ENCODE measurements at places on chromosomes 2 and 18.

DNA sequence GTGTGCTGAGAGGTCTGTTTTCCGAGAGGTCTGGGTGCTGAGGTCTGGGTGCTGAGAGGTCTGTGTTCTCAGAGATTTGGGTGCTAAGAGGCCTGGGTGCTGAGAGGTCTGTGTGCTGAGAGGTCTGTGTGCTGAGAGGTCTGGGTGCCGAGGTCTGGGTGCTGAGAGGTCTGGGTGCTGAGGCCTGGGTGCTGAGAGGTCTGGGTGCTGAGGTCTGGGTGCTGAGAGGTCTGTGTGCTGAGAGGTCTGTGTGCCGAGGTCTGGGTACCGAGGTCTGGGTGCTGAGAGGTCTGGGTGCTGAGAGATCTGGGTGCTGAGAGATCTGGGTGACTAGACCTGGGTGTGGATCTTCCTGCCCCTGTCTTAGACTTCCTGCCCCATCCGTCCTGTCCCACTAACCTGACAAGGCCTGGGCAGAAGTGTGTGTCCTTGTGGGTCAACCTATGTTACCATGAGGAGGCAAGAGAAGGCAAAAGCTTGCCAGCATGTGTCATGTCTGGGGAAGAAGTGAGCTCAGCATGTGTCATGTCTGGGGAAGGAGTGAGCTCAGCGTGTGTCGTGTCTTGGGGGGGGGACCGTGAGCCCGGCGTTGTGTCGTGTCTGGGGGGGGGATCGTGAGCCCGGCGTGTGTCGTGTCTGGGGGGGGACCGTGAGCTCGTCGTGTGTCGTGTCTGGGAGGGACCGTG lies 69.3 kb downstream of the KCNG2 start:
- no peak for DNase-seq

GRCh38 chr2:38613849-38614213 lies 11.1 kb upstream of the HNRNPLL start:
- DNase-seq = no peak

DNA sequence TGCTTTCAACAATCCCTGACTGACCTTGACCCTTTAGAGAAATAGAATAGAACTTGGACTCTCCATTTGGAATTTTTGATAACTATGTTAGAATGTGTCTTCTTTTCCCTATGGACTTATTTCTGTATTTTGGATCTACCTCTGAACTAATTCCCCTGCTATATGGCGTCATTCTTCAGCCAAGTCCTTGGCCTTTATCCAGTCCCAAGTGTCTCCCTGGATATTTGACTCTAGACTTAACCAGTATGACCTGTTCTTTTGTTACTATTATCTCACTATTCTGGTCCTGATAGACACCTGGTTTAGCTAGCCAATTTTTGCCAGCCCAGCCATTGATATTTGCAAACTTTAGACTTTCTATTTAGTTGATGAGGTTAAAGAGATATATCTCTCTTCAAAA lies 186.8 kb downstream of the KCNS3 start:
- DNase-seq = no peak

DNA sequence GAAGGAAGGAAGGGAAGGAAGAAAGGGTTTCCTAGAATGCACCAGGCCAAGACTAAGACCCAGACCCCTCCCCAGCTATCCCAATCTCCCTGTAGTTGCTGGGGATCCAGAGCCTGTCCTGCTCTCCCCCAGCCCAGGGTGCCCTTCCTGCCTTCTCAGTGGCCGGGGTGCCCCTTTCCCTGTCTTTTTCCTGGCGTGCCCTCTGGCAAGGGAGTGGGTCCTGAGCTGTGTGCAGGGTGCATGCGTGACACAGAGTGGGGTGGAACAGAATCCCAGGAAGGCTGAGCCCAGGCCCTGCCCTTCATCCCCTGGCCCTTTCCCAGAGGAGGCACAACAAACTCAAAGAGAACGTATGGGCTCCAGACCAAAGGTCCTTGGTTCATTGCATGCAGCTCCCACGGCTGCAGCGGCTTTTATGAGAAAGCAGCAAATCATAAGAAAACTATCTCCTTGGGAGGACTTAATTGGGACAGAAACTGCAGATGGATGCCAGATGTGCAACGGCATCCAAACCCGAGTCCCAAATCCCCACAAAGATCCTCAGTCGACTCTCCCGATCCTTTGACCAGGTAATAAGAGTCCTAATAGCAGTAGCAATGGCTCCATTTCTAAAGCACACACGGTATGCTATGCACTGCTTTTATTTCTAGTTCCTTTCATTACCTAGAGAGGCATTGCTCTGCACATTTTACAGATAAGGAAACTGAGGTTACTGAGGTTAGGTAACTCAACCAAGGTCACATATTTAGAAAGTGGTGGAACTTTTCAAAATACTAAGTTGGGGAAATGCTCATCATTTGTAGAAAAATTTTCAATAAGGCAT lies 12.7 kb upstream of the ARID5A start:
- DNase-seq = no peak

GRCh38 chr18:48634491-48634890 lies 95.7 kb downstream of the CTIF start:
- no peak for DNase-seq

GRCh38 chr2:332592-332991 lies 44.7 kb upstream of the ALKAL2 start:
- DNase-seq = no peak

DNA sequence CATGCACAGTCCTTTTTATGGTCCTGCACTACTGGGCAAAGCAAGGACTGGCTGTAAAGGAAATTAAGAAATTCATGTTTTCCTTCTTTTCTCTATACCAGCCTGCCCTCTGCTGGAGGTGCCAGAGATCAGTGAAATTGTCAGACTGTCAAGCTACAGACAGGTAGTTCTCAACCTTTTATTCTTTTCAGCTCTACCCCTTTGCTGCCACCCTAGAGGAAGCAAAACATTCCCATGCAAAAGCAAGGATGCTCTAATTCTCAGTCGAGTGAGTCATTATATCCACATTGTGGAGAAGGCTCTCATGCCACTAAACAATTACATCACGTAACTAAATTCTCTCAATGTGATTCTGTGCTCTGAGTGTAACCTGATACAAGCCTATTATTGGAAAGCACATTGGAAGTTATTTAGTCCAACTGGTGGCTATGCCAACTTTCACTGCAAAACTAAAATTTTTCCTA lies 25.0 kb upstream of the RAPGEF4 start:
- no peak for DNase-seq

DNA sequence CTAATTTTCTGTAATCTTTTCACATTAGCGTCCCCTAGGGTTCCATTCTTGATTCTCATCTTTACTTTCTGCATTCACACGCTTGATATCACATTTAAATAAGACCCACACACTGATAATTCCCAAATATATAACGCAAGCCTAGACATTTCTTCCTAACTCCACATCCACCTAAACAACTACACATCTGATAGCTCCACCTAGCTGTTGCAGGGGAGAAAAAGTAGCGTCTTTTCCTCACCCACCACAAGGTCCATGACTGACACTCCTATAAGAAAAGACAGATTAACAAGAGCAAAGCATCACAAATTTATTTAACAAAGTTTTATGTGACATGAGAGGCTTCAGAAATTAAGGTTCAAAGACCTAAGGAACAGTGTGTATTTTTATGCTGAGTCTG lies 862.2 kb upstream of the DDX18 start:
- DNase-seq = no peak

DNA sequence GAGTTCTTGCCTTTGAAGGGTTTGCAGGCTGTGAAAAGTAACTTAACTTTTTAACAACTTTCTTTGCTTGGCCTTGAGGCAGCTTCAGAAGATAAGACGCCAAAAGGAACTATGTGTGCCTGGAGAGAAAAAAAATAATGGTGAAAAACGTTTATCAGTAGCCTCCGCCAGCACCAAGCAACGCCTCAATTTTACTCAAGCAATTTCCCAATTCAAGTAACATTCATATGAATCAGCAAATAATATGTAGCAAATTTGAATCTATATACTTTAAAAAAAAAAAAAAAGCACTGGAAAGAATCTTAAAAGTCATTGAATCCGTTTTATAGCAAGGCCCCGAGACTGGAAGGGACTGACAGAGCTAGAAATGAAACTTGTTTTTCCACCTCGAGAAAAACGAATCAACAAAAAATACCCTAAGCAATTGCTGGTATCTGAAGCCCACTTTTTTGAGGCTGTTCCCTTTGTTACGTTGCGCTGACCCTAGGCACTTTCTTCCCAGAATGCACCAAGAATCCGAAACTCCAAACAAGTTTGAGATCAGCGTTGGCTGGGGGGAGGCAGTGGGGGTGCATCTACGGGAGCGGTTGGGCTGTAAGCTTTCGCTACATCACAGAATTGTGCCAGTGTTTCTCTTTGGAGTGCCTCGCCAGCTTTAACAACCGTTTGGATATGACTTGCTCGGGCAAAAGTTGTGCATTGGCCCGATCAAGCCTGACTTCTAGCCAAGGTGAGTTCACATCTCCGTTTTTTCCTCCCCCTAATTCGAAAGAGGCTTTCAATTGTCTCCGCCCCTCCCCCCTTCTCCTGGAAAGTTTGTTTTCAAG lies 2.7 kb upstream of the TGIF1 start:
- DNase-seq = no peak

GRCh38 chr2:3229221-3229620 lies 148.4 kb downstream of the EIPR1 start:
- no peak for DNase-seq

DNA sequence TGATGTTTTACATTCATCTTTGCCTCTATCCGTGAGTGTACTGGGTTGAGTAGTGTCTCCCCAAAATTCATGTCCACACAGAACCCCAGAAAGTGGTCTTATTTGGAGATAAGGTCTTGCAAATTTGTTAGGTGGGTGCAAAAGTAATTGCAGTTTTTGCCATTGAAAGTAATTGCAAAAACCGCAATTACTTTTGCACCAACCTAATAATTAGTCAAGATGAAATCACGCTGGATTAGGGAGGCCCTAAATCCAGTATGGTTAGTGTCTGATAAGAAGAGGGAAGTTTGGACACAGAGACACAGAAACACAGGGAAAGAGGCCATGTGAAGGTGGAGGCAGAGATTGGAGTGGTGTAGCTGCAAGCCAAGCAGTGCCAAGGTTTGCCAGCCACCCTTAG lies 57.8 kb upstream of the SPRED2 start:
- no peak for DNase-seq

DNA sequence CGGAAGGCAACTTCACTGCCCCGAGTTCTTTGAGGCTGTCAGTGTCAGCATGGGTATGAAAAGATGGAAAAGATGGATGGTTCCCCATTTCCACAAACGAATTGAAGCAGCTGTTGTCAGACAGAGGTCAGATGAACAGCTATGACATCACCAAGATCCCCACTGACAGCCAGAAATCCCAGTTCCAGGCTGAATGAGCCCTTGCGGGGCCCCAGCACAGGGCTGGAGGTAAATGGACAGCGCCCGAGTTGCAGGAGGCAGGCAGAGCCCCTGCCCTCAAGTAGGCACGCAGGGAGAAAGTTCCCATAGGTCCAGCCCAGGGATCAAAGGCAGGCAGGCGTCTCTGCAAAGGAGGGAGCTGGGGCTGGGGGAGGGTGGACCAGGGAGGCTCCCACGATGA lies 169.5 kb upstream of the AGAP1 start:
- no peak for DNase-seq

DNA sequence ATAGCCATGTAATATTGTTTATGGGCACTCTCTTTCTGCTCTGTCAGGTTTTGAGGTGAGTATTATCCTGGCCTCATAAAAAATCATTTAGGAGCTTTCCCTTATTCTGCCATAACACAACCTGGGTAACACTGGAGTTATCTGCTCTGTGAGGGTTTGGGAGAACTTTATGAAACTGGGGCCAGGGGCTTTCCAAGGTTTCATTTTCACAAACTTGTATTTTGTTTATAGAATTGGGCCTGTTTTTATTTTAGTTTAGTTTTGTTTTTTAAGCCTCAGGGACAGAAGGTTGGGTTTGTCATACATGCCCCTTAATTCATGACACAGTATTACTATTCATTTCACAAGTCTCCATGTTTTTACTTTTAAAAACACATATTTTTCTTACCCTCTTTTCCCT lies 83.5 kb downstream of the IRS1 start:
- DNase-seq = no peak

DNA sequence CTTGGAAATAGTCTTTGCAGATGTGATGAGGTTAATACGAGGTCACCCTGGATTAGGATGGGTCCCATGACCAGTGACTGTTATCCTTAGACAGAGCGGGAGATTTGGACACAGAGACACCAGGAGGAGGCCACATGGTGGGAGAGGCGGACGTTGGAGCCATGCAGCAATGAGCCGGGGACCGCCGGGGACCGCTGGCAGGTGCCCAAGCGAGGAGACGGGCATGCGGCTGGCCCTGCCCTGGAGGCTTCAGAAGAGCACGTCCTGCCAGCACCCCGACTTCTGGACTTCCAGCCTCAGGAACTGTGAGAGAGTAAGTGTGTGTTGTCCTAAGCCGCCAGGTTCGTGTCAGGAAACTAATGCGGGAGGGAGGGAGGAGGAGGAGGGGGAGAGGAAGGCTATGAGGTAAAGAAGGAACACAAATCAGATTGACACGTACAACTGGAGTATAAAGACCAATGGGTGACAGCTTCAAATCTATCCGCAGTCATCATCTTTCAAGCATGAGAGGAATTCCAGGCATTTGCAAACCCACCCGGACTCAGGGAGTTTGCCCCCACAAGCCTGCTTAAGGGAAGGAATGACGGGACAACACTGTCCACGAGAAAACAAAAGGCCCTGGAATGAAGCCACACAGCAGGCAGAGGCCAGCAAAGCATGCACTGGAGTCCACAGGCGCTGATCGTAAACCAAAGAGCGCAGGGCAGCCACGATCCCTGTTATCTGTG lies 11.6 kb upstream of the BOK start:
- no peak for DNase-seq

GRCh38 chr2:175135862-175136261 lies 32.1 kb downstream of the ATF2 start:
- no peak for DNase-seq

DNA sequence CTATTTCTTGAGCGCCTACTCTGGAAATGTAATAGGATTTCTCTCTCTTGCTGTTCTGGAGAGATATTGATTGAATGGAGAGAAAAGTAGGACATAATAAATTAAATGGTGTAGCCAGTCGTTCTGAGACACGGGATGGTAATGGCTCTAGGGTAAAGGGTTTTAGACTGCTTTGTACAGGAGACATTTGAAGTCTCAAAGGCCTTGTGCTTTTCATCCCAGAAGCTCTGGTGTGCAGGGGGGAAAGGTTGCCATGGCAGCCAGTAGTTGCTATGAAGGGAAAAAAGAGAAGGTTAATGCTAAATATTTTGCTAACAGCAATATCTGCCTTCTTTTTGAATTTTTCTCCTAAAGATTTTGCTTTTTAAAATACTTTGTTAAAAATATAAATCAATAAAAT lies 359.3 kb downstream of the RIT2 start:
- no peak for DNase-seq

GRCh38 chr2:196322973-196323810 lies 151.8 kb upstream of the STK17B start:
- no peak for DNase-seq

DNA sequence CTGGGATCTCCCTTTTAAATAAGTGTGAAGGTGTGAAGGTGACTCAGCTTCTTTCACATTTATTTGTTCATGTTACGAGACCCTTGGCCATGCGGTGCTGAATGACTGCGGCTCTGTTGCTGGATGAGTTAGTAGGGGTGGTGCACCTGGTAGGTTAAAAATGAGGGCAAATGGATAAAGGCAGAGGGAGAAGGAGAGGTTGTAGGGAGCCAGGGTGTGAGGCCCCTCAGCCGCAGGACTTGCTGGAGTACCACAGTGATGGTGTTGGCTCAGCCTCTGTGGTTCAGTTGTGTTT lies 164.2 kb downstream of the NAPG start:
- DNase-seq = no peak

Data from effector memory CD4-positive, alpha-beta T cell (primary cell).